ENCODE measurements at places on chromosomes 2 and 18.

DNA sequence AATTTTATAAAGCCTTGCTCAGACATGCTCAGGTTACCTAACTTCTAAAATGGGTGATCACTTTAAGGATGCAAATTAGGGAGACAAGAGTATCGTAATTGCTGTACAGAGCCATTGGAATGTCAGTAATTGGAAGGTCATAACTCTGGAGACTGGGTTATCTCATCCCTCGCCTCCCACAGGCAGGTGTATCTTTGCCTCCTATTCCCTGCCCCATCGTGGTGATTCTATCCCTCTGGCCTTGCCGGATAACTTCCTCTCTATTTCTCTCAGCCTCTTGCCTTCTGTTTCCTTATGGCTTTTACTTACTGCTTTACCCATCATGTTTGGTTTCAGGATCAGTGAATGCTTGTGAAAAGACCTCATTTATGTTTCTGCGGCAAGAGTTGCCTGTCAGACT is 2.5 kb downstream of the PDK1 start:
- DNase-seq = no peak

GRCh38 chr2:82690757-82691411 is 1768.2 kb downstream of the SUCLG1 start:
- no peak for DNase-seq

GRCh38 chr2:178441426-178441825 is 9.5 kb downstream of the PRKRA start:
- DNase-seq = no peak

DNA sequence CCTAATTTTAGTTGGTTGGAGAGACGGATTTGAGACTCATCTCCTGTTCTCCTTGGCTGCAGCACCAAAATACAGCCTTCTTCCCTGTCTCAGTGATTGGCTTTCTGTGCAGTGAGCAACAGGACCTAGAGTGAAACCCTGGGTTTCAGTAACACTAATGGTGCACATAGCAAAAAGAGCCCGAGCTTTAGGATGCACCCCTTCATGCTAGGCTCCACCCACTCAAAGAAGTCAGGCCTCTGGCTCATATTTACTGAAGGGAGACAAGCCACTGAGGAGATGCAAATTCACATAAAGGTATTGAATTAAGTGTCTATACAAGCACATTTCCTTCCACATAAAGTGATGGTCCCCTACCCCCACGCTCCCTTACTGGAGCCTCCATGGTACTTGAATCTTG is 131.9 kb upstream of the CHAC2 start:
- no peak for DNase-seq

GRCh38 chr2:166516712-166517303 is 22.8 kb upstream of the SCN7A start:
- DNase-seq = peak; percentile 26

GRCh38 chr2:137467246-137467862 is 496.9 kb upstream of the HNMT start:
- DNase-seq = peak; percentile 50

DNA sequence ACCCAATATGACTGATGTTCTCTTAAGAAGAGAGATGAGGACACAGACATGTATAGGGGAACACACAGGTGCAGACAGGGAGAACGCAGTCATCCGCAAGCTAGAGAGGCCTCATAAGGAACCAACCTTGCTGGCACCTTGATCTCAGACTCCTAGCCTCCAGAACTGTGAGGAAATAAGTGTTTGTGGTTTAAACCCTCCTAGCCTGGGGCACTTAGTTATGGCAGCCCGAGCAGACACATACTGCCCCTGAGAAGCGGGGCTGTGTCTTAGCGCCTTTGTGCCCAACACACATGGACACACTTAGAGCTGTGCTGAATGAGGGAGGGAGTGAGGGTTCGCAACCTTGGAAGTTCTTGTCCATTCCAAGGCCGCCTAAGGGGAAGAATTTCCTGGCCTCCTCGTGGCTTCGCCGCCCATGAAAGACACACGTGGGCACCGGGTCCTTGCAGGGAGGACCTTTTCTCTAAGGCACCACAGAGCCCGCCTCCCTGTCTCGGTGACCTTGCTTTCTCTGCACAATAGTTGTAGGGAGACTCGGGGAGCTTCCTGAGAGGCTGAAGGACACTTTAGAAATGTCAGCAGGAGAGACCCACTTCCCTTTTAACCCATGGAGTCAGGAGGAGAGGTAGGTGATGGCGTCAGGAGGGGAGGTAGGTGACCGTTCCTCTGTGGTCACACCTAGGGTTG is 224.5 kb upstream of the HDAC4 start:
- no peak for DNase-seq

GRCh38 chr2:100900156-100900795 is 80.3 kb downstream of the NPAS2 start:
- no peak for DNase-seq

- DNase-seq = no peak
Observed at GRCh38 chr18:45255197-45255890, 359.9 kb upstream of the SLC14A2 start.
